Effector memory CD8-positive, alpha-beta T cell (primary cell): ENCODE measurements at places on chromosomes 6 and 20.
A peak's percentile ranks its signal among the peaks of the same experiment; 100 is the strongest.

- no peak for DNase-seq
These were observed 80.1 kb upstream of the PTPRK start for GRCh38 chr6:128600397-128600951.

GRCh38 chr6:16324184-16324583, 85.8 kb downstream of the GMPR start:
- no peak for DNase-seq

DNA sequence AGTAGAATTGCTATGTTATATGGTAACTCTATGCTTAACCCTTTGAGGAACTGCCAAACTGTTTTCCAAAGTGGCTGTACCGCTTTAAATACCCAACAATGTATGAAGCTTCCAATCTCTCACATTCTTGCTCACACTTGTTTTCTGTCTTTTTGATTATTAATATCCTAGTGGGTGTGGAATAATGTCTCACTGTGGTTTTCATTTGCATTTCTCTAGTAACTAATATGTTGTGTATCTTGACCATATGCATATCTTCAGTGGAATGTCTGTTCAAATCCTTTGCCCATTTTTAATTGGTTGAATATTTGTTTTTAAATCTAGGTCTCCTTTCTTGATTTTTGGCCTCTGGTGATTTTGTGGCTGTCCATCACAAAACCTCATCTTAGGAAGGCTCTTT, 177.8 kb upstream of the PLCB4 start:
- no peak for DNase-seq

DNA sequence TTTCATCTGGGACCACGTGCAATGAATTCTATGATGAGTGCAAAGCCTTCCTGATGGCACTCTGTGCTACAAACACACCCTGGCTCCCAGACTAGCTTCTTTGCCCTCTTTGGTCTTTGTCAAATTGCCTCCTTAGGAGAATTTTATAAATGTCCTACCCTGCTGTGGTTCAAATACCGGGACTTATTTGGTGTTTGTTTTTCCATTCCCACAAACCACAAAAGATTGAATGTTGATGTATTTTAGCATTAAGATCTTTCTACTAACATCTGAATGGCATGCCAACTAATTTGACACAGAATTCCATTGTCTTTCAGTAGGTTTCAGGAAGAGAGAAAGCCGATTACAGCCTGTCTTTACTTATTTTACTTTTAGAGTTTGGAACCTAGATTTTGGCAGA, 424.2 kb upstream of the SLC35B3 start:
- no peak for DNase-seq

DNA sequence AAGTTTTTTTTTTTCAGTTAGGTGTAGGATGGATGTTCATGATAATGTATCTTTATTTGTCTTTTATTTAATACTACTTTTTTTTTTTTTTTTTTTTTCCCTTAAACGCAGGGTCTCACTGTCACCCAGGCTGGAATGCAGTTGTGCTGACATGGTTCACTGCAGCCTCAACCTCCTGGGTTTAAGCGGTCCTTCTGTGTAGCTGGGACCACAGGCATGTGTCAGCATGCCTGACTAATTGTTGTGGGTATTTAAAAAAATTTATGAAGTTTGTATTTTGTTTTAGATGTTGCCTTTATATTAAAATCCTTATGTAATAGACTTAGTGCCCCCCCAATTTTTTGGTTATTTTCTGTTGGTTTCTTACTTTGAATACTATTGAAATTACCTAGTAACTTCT, 42.6 kb downstream of the NCOA3 start:
- DNase-seq, result no peak

- DNase-seq, result no peak
These were observed 11.8 kb downstream of the GSTA4 start for GRCh38 chr6:52983159-52983848.

- DNase-seq, result no peak
These were observed 5.0 kb upstream of the ADGRF1 start for GRCh38 chr6:47047097-47047478.

- DNase-seq, result no peak
These were observed 558.2 kb downstream of the PKHD1 start for GRCh38 chr6:51529240-51529639.

DNA sequence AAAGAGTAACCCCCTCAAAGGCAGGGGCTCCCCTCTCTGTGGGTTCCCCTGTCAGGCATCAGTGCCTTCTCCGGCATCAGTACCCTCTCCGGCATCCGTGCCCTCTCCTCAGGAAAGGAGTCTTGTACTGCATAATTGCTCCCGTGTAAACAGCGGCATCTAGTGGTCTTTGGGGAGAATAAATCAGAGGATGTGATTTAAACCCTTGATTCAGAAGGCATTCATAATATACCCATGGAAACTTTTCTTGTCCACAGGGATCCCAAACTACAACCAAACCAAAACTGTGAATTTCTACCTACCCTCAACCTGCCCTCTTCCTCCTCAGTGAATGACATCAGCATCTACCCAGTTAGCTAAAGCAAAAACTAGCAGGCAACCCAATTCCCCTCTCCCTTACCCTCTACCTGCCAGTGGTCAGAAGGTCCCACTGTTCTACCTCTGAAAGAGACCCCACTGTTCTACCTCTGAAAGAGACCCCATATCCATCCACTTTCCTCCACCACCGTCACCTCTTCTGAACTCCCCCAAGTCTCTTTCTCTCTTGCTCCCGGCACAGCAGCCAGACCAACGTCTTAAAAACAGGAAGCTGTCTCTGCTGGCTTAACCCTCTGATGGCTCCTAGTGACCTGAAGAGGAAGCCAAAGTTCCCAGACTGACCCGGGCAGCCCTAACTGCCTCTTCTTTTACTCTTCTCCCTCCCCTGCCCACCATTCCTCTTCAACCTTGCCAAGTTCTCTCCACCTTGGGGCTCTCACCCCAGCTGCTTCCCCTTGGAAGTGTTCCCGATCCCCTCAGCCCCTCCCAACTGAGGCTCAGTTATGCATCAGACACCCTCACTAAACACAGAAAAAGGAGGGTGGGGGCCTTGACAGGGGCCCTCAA, 27.2 kb downstream of the UBE2V1 start:
- DNase-seq, result peak; percentile 38

DNA sequence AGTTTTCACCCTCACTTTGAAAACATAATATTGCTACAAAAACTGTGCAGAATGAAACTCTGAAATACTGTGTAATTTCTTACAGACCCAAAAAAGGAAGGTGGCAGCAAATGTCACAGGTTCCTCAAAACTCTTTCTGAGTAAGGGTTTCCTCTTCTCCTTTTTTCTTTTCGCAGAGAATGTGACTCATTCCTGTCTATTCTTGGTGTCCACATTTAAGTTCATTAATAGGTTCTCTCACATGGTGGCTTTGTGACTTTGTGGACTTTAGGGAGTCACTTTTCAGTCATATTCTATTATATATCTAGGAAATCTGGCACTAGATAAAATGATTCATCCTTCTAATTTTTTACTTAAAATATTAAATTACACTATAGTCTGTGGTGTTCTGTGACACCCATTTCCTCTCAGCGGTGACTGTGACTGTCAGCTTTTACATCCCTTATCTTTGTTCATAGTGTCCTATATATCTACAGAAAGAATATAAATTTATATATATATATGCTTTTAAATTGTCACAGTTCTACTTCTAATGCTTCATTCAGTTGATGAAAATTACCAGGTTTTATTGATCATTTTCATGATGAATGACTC, 126.8 kb upstream of the HCRTR2 start:
- no peak for DNase-seq

GRCh38 chr20:19095762-19096161, 116.7 kb upstream of the SLC24A3 start:
- DNase-seq, result no peak

GRCh38 chr20:1087311-1087905, 31.0 kb upstream of the PSMF1 start:
- DNase-seq, result no peak

DNA sequence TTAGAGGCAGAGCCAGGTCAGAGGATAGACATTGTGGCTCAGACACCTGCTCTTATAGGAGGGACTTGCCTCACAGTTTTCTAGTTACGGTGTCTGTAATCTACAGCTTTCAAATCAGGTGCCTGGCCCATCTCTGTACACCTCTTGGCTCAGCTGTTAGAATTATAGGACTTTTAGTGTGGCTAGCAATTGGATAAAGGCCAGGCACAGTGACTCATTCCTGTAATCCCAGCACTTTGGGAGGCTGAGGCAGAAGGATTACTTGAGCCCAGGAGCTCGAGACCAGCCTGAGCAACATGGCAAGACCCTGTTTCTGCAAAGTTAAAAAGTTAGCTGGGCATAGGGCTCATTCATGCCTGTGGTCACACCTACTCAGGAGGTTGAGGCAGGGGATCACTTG, 20.0 kb downstream of the BRPF3 start:
- DNase-seq, result no peak

- no peak for DNase-seq
These were observed 17.0 kb upstream of the DDO start for GRCh38 chr6:110432285-110432900.

- DNase-seq, result no peak
These were observed 10.6 kb upstream of the CLIC5 start for GRCh38 chr6:46026307-46026706.

DNA sequence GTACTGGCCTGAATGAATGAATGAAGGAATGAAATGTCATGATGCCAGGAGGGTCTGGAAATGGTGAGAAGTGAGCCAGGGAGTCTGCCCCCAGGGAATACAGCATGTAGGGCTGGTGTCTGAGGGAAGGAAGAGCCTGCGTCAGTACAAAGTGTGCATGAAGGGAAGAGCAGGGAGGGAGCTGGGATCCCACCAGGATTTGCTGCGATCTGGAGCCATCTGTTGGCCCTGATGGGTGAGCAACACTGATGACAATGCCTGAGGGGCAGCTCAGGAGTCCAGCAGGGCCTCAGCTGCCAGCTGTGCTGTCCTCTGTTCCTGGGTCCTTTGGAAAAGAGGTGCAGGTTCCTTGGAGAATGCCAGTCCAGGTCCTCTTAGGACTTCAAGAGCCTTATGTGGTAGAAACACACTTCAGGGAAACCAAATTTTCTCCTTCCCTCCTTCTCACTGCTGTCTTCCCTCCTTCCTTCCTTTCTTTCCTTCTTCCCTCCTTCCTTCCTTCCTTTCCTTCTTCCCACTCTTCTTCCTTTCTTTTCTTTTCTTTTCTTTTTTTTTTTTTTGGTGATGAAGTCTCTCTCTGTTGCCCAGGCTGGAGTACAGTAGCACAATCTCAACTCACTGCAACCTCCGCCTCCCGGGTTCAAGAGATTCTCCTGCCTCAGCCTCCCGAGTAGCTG, 11.5 kb downstream of the BPI start:
- no peak for DNase-seq

- DNase-seq, result no peak
These were observed 59.7 kb downstream of the BANF2 start for GRCh38 chr20:17759449-17759848.

- no peak for DNase-seq
These were observed 352.6 kb downstream of the THBS2 start for GRCh38 chr6:168901076-168901475.

DNA sequence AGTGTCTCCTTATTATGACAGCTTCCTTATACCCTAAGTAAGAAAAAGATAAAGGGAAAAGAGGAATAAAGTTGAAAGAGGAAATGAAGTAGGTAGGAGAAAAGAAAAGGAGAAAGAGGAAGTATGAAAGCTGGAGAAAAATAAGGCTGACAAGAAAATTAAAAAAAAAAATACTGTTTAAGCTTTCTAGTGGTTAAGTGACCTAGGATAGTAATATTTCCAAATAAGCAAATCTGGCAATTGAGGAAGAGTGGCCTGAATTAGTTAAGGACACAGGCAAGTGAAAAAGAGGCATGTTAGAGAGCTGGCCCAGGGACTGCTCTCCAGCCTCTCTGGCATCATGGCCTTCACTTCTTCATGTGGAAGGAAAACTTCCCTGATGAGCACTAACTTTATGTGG, 76.5 kb upstream of the ADGRF1 start:
- no peak for DNase-seq

DNA sequence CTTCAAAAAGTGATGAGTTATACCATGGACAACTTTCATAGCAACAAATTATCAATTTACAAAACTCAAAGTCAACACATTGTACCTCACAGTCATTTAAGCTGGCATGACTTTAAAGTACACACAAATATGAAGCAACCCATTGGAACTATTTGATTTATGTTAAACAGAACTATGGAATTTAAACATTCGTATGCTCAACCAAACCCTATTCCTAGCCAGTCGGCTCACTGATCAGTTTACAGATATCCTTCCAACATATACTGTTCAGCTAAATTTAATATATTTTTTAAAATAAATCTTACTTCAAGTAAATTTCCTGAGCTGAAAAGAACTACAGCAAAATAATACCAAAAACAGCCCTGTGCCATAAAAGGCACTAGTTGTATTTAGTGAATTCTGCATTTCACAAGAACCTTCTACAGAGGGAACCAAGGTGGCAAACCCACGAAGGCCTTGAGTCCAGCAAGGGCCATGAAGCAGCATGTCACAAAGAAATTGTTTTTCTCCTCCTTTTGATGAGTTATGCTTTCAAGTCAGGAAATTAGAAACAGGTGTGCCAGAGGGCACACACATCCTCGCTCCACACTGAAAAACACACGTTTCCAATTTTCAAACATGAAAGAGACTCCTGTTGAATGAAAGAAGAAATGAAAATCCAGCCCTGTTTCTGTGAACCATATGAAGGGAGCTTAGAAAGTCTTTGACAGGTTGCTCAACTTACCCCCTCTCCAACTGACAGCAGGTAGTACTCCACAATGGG, 122.8 kb downstream of the TASP1 start:
- no peak for DNase-seq

- no peak for DNase-seq
These were observed 123.5 kb downstream of the GMPR start for GRCh38 chr6:16361861-16362260.

GRCh38 chr6:16450821-16451220, 212.4 kb downstream of the GMPR start:
- DNase-seq, result no peak

- no peak for DNase-seq
These were observed 33.0 kb upstream of the CDH4 start for GRCh38 chr20:61219021-61219431.

- no peak for DNase-seq
These were observed 42.8 kb upstream of the PCMTD2 start for GRCh38 chr20:64212755-64213154.

GRCh38 chr20:61937963-61938838, 127.5 kb downstream of the TAF4 start:
- no peak for DNase-seq

DNA sequence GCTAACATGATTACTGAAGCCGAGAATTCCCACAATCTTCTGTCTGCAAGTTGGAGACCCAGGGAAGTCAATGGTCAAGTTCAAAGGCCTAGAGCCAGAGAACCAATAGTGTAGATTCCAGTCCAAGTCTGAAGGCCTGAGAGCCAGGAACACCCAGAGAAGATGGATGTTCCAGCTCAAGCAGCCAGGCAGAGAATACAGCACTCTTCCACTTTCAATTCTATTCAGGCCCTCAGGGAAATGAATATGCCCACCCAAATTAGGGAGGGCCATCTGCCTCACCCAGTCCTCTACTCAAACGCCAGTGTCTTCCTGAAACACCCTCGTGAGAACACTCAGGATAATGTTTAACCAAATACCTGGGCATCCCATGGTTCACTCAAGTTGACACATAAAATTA, 123.5 kb downstream of the THBS2 start:
- DNase-seq, result no peak
